Fibroblast of skin of left biceps (primary cell): ENCODE measurements at places on chromosomes 1 and 21.

GRCh38 chr1:25185409-25186160 is 46.7 kb downstream of the SYF2 start:
- DNase-seq, result no peak

- DNase-seq, result no peak
Measured at GRCh38 chr1:114427612-114428011, 83.4 kb downstream of the TRIM33 start.

GRCh38 chr1:58732087-58732775 is 32.4 kb upstream of the MYSM1 start:
- DNase-seq, result no peak

- no peak for DNase-seq
Measured at GRCh38 chr1:53176452-53177208, 20.0 kb upstream of the CPT2 start.

GRCh38 chr1:89257041-89257440 is 15.6 kb downstream of the GBP5 start:
- no peak for DNase-seq

DNA sequence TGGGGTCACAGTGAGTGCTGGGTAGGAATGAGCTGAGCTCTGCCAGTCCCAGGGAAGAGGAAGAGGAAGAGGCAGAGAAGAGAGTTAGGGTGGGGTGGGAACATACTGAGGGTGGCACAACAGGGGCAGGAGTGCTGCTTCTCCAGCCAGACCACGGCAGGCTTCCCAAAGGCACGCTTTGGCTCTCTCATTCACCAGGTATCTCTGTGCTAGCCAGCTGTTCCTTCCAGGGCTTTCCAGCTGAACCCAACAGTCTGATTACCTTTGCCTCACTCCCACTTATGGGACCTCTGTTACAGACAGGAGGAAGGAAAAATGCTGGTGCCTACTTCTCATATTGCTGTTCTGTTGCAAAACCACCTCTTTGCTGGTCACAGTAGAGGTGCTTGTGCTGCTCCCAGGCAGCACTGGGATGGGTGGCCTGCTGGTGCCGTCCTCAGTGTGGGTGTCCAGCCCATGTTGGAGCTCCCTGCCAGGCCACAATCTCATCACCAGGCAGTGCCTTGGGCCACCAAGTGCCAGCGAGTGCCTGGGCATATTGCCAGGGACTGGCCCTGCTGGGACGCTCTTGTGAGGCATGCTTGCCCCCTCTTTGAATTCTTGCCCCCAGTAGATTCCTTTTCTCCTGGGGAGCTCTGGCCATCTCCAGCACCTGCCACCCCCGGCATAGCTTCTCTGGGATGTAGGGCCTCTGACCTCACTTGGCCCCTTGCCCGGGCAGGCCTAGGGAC is 2.1 kb downstream of the ADORA1 start:
- no peak for DNase-seq

DNA sequence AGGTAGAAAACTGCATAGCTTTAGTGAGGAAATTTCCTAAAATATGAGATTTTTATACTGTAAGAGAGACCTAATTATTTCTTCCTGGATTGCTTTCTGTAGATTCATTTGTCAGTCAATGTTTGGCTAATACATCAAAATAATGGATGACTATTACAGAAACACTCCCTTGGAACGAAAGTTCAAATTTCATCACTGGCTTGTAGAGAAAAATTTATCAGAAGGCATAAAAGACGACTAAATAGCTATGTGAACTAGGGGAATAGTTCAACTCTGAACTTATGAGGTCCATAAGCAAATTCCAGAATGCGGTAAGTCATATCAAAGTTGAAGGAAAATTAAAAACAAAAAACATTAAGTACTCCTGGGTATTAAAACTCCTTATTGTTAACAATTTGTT is 36.0 kb downstream of the WNT2B start:
- peak; percentile 35 for DNase-seq

DNA sequence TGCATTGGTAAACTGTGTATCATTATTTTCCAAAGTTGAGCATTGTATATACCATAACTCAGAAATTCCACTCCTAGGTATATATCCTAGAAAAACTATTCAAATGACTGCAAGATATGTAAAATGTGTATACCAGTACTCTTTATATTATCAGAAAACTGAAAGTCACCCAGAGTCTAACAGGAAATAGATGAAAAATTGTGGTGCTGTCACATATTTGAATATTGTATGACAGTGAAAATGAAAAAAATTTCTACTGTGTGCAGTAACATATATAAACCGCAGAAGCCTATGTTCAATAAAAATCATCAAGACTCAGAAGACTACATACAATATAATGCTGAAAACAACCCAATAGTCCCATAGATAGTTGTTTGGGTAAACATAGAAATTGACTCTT is 74.4 kb upstream of the LYPLAL1 start:
- no peak for DNase-seq

GRCh38 chr1:12595757-12596006 is 22.3 kb downstream of the DHRS3 start:
- no peak for DNase-seq

GRCh38 chr1:214574598-214575411 is 23.4 kb upstream of the PTPN14 start:
- DNase-seq, result no peak

- no peak for DNase-seq
Measured at GRCh38 chr1:43651188-43651587, 1.2 kb downstream of the KDM4A start.

DNA sequence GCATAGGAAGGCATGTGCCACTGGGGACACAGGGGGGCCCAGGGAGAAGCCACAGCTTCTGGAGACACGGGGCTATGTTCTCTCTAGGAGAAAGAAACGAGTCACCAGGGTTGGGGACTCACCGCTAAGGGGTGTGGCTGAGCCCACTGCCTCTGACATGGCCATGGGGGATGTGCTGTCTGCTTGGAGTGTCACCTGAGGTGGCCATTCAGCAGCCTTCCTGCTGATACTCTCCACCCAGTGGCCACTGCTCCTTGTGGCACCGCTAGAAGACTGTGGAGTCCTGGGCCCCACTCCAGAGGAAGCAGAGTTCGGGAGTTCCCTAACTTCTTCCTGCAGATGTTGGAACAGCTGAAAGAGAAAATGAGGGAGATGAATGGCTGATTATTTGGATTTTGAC is 91.2 kb upstream of the SLC45A1 start:
- DNase-seq, result no peak

DNA sequence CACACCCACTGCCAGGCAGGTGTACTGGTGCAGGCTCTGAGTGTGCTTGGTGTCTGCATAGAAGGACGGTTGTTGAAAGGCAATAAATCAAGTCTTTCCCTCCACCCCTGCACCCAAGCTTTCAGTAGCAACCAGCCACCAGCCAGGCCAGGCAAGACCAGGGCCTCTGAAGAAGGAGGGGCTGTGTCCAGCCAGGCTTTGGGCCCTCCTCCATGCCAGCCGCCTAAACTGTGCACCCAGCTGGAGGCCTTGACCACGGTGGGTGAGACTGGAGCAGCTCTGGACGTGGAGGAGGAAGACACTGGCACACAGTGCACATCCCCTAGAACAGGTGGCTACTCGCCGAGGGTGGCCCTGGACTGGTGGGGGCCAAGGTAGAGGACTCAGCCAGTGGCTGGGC is 4.9 kb downstream of the OLIG2 start:
- DNase-seq, result no peak

DNA sequence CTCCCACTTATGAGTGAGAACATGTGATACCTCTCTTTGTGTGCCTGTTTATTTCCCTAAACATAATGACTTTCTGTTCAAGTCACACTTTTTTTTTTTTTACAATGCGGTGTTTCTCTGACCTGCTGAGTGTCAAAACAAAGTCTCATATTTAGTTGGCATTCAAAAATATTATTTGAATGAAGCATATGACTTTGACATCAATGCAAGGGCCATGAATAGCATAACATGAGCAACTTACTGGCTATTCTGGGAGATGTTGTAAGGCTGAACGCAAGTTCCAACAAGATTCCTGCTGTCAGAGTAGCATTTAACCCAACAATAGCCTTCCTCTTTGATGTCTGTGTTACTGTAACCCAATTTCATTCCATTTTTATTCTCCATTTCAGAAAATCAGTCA is 2.0 kb upstream of the KRTAP19-1 start:
- DNase-seq, result no peak

- no peak for DNase-seq
Measured at GRCh38 chr1:154962156-154962749, 671 bp upstream of the PYGO2 start.

DNA sequence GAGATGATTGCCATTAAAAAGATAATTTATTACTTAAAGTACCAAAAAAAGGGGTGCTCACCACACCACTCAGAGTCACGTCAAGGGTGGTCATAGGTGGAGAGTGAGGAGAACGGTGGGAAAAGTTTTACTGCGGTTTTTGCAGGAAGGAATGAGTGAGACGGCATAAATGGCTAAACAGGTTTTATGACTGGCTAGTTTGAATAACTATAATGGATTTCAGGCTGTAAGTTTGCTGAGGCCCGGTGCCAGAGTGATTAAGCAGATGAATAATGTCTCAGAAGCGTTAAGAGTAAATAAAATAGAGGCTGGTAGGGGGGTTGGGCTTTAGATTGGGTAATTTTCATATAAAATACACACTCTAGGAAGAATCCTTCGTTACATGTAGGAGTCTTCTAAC is 1337.8 kb downstream of the AMY1C start:
- DNase-seq, result no peak

DNA sequence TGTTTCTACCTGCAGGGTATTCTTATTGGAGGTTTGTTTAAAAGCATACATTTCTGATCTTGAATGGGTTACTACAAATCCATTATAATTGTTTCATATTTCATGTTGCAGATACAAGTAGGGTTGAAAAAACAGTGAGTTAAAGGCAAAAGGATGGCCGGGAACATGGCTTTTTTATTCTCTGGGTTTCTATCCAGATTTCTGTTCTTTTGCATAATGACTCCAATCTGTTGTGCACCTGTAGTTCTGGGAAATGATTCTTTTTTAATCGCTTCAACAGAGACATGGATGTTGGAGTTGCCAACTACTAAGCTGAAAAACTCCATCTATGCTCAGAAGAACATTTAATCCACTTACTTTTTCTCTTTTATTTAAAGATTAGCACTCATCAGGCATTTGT is 2.7 kb upstream of the ADAMTS1 start:
- DNase-seq, result no peak
